ENCODE measurements at places on chromosomes 5 and 9.

GRCh38 chr9:133897675-133898074, 94.4 kb downstream of the VAV2 start:
- H3K27ac ChIP-seq: no peak overlapping the region
- no peaks in the 10 kb centered on the region for H3K27me3 ChIP-seq
- no peak for DNase-seq

DNA sequence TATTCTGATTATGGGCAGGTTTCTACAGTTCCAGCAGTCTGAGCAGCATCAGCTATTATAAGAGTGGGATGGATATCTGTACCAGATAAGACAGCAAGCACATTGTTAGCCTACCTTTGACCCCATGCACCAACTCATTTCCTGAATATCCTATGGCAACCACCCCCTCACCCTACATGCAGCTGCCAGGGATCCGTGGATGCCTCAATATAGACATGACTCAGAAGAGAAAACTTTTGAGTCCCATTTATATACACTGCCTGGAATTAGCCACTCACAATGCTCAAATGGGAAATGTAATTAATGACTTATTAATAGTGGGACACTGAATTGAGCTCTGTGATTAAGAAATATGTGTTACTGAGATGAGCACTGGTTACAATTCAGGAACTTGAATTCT, 124.4 kb downstream of the SSBP2 start:
- no peaks in the 10 kb centered on the region for H3K4me1 ChIP-seq
- DNase-seq: no peak
- no peak overlapping the region for H3K4me3 ChIP-seq
- H3K27ac ChIP-seq: no peak overlapping the region
- peaks cover 4% of the 10 kb centered on the region for H3K36me3 ChIP-seq
- no peaks in the 10 kb centered on the region for H3K27me3 ChIP-seq

- no peak overlapping the region for H3K27ac ChIP-seq
- H3K36me3 ChIP-seq: peaks cover 8% of the 10 kb centered on the region
- peaks cover 4% of the 10 kb centered on the region for H3K27me3 ChIP-seq
- DNase-seq: no peak
Measured at GRCh38 chr5:17361331-17361730, 136.7 kb upstream of the TAF11L2 start.

DNA sequence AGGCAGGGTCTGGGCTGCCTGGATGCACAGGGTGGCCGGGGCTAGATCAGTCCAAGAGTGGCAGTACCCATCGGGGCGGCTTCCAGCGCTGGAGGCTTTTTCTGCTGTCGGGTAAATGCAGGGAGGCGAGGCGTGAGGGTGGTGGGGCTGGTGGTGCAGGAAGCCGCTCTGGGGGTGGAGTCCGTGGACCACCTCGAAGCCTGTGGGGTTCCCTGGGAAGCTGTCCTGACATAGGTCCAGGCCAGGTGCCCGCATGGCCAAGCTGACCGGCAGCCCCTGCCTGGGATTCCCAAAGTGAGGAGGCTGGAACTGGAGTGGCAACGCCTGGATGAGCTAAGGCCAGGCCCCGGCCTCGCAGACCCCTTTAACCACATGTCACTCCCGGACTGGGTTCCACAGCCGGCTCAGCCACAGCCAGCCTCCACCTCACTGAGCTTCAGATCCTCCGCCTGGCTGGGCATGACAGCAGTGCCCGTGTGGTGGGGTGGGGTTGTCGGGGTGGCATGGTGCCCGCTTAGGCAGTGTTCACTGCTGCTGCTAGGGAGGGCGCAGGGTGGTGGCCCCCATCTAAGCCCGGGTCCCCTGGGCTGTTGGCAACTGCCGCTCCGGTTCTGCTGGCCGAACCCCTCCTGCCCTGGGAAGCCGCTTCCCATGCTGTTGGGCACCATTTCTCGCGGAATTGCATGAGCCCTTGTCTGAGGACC, 1.4 kb upstream of the QRFP start:
- no peak overlapping the region for H3K27ac ChIP-seq
- no peaks in the 10 kb centered on the region for H3K27me3 ChIP-seq
- H3K4me1 ChIP-seq: no peaks in the 10 kb centered on the region

DNA sequence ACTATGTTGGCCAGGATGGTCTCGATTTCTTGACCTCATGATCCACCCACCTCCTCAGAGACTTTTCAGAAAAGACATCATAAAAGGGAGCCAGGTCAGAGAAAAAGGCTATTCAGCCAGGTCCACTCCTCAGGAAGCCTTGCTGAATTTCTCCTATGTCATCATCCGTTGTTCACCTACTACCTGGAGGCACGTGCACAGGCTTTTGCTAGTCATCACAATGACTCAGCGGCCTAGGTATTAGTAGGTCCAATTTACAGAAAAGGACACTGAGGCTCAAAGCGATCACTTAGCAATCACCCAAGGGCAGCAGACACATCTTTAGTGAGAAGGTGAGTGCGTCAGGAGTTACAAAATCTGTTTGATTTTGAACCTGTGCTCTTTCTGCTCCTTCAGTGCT, 72.3 kb upstream of the RAD23B start:
- peaks cover 13% of the 10 kb centered on the region for H3K4me1 ChIP-seq
- H3K27ac ChIP-seq: no peak overlapping the region
- H3K27me3 ChIP-seq: no peaks in the 10 kb centered on the region

GRCh38 chr5:19241690-19242089, 746.3 kb downstream of the CDH18 start:
- H3K4me3 ChIP-seq: no peak overlapping the region
- no peaks in the 10 kb centered on the region for H3K27me3 ChIP-seq
- H3K27ac ChIP-seq: no peak overlapping the region
- H3K4me1 ChIP-seq: peaks cover 27% of the 10 kb centered on the region
- peaks cover 8% of the 10 kb centered on the region for H3K36me3 ChIP-seq

DNA sequence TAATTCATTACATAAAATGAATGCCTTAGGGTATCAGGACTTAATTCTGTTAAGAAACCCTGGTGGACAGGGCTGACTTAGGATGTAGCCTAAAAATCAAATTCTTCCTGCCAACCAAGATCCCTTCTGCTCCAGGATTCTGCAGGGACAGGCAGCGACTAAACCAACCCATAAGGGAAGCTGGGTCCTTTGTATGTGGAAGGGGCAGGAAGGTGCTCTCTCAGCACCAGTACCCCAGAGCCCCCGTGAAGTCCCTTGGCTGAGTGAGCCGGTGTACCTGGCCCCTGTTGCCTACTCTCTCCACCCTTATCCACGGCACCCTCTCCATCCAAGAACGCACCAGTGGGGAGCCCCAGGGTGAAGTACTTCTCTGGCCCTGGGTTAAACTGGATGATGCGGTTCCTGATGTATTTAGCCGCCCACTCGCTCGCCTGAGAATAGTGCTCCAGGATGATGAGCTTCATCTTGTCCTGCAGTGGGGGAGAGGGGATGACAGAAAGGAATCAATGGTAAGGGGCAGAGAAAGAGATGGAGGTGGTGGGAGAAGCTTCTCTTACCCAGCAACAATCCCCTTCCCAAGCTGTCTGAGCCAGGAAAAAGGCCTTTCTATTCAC, 1.1 kb downstream of the GNPDA1 start:
- H3K27me3 ChIP-seq: peaks cover 2% of the 10 kb centered on the region
- no peak overlapping the region for H3K27ac ChIP-seq
- H3K4me3 ChIP-seq: peak overlapping the region; percentile 81
- peaks cover 9% of the 10 kb centered on the region for H3K4me1 ChIP-seq

GRCh38 chr5:59152701-59153245, 569.9 kb downstream of the RAB3C start:
- H3K27me3 ChIP-seq: peaks cover 11% of the 10 kb centered on the region
- no peak for DNase-seq
- no peaks in the 10 kb centered on the region for H3K36me3 ChIP-seq
- H3K4me3 ChIP-seq: no peak overlapping the region
